CD4-positive, alpha-beta T cell treated with Interleukin-15 for 1 hour (primary cell): ENCODE measurements at places on chromosomes 13 and 19.

DNA sequence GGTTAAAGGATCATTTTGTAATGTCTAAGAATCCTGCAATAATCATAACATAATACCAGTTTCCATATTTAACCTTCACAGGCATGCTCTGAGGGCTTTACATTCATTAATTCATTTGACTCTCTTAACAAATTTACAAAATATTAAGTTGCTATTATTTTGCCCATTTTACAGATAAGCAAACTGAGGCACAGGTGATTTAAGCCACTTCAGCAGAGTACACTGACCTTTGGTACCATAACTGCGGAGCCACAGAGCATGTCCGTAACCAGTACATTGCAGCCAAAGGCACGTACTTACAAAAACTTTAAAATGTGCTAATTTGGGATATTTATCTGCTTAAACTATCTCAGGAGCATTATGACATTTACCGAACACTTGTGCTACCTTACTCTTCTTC, 169.4 kb upstream of the MYO16 start:
- no peak for DNase-seq

GRCh38 chr19:39296906-39297305, 699 bp downstream of the IFNL1 start:
- DNase-seq, result no peak

DNA sequence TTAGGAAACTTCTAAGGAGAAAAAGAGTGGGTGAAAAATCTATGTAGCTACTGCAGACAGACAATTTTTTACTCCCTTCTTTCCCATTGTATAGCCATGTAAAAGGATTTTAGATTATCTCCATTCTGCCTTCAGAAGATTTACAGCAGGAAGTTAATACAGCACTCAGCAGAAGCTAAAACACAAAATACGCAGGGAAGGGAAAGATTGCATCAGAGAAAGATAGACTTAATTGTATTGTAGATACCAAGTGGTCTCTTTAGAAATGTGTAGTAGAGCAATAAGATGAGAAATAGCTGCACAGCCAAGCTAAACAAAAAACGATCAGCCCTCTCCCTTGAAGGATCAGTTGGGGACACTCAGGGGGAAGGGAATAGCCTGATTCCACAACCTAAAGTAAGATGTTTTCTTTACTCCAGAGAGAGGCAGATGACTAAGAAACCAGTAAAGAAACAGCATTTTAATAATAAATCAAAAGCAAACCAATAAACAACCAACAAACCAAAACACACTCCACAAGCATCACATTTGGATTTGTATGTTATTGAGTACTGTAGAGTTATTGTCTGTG, 236.7 kb upstream of the SLITRK1 start:
- no peak for DNase-seq

- DNase-seq, result no peak
Measured at GRCh38 chr19:31572976-31573298, 223.7 kb upstream of the TSHZ3 start.

DNA sequence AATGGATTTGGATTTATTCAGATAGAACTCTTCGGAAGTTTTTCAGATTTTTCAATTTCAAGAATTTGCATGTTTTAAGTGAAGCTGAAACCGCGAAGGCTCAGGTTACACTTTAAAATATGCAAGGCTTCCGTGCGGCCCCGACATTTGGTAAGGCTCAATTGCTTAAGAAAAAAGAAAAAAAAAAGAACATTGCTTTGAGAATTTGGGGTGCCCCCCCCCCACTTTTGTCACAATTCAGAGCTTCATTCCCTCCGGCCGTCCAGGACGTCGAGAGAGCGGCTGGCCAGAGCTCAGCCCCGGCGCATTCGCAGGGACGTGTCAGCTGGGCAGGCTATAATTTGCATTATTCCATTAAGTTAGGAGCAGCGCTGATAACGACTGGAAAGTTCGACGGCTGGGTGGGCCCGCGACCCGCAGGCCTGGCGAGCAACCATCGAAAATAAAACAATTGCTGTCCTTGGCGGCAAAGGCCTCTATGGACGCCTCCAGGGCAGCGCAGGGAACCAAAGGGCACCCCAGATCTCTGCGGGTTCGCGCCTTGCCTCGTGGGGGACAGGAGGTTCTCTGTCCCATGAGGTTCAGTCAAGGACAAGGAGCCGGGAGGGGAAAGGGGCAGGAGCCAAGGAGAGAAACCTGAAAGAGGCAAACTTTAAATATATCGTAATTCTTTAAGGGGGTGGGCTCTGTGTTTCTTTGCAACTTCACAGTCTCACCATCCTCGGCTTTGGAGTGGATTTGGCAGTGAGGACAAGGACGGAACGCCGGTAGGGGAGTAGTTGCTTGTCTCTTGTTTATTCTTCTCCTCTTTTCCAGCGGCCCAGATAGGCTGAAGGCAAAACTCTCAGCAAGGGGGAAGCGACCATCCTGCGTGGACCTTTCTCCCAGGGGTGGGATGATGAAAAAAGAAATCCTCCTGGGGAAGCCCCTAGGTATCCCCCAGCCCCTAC, 7.0 kb downstream of the SOX21 start:
- no peak for DNase-seq

GRCh38 chr13:90787007-90787406, 560.5 kb upstream of the MIR17HG start:
- no peak for DNase-seq

GRCh38 chr13:73631411-73631810, 502.8 kb downstream of the KLF12 start:
- no peak for DNase-seq

DNA sequence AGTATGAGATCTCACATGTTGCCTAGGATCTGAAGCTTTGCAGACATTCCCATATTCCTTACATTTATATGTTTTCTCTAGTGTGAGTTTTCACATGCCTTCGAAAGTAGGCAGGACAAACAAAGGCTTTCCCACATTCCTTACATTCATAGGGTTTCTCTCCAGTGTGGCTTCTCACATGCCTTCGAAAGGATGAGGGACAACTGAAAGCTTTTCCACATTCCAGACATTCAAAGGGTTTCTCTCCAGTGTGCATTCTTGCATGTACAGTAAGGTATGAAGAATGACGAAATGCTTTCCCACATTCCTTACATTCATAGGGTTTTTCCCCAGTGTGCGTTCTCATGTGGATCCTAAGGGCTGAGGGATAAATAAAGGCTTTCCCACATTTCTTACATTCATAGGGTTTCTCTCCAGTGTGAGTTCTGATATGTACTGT, 14.2 kb downstream of the ZNF699 start:
- DNase-seq, result no peak

DNA sequence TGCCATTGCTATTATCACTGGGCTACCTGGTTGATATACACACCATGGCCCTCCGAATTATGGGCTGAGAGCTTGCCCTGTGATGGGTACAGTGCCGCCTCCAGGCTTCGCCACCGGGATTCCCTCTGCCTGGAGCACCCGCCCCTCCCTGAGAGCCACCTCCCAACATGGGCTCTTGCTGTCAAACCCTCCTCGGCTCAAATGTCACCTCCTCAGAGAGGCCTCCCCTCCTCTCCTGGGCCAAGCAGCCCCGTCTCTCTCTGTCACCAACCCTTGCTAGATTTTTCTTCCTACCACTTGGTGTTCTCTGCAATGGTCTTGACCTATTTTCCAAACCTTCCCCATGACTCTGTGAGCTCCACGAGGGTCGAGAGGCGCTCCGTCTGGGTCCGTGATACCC, 12.2 kb upstream of the TLE2 start:
- DNase-seq, result no peak

DNA sequence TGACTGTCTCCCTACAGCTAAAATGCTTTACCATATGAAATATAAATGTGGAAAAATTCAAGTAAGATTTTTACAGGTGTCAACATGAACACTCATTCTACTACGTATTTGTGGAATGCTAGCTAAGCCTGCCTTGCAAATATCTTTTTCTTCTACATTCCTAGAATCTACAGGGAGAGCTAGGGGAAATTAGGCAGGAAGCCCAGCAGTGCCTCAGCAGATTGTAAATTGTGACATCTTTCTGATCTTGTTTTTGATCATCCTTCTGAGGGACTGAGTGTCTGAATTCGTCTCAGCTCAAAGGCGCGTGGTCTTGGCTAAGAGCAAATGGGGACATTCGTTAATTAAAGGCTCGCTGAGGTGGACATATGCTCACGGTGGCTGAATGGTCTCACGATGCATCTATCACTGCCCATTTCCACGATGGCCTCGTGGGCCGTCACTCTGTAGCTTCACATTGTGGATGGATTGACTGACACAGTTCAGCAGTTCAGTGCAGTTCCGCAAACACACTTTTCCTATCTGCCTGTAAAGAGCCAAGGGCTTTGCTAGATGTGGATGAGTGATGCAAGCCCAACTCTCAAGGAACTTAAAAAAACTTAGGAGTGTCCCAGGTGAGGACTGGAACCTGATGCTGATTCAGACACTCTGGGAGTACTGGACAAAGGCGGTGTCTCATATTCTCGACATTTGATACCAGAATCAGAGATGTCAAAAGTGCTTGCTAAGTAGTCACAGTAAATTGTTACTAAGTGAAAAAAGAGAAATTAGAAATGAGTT, 562.5 kb downstream of the EFNB2 start:
- no peak for DNase-seq

- DNase-seq, result no peak
Measured at GRCh38 chr13:31512331-31512730, 227.0 kb upstream of the RXFP2 start.

DNA sequence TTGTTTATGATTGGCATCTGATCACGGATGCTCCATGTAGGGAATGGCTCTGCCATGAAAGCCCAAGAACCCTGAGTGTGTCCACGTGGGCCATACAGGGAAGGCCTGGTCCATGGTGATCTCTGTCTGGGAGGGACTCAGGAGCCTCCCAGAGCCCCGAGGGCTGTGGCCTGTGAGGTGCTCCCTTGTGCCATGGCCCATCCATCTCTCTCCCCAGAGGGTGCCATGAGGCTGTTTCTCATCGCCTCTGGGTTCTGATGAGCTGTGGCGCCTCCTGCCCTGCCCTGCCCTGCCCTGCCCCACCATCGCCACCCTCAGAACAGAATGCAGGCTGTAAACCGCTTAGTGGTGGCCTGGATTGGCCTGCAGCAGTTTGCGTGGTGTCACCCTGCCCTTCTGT, 83.1 kb downstream of the ATP11A start:
- no peak for DNase-seq

DNA sequence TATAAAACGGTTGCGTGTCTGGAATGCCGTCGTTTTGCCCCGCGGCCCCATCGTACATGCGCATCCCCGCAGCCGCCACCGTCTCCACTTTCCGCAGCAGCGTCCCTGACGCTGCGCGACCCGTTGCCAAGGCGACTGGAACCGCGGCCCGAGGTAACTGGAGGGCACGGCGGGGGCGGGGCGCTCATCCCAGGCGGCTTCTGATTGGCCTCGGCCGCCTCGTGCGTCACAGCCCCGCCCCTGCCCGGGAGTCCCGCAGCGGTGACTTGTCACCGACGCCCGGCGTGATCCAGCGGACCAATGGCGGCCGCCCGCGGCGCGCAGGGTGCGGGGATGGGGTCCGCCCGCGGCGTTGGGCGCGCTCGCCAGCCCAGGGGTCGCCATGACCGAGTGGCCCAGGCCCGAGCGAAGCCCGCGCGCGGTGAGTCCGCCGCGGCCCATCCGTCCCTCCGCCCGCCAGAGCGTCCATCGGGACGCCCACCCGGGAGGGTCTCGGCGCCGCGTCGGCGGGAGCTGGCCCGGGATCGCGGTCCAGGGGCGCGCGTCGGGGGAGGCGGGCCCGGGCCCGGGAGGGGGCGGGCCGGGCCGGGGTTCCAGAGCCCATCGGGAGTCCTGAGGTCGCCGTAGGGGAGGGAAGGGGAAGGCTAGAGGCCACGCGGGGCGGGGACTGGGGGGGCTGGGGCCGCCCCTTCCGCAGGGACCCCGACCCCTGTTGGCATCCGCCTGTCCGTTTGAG, at the start of gene ZSCAN1:
Gene ZSCAN1 (plus strand): TSS at position 285 of the 736 bp plus-strand sequence. CDS start 3,812 bp downstream, outside the sequence.
- DNase-seq, result peak; percentile 68

DNA sequence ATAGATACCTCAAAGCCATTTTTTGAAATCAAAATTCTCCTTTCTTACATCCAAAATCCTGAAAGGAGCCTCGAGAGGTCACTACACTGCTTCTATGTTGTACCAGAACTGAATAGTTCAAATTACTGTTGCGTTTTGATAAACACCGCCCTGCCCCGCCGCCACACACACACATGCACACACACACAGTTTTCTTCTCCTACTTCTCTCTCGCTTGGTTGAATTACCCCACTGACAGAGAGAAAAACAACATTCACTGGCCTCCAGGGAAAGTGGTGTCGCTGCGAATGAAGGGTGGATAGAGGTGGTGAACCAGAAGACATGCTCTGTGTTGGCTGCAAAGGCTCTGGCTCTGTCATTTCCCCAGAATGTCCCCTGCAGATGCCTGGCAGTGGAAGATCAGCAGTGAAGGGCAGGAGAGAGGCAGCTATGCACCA, 183.4 kb upstream of the RFC3 start:
- DNase-seq, result no peak

- no peak for DNase-seq
Measured at GRCh38 chr19:3515891-3516422, 9.8 kb downstream of the FZR1 start.

DNA sequence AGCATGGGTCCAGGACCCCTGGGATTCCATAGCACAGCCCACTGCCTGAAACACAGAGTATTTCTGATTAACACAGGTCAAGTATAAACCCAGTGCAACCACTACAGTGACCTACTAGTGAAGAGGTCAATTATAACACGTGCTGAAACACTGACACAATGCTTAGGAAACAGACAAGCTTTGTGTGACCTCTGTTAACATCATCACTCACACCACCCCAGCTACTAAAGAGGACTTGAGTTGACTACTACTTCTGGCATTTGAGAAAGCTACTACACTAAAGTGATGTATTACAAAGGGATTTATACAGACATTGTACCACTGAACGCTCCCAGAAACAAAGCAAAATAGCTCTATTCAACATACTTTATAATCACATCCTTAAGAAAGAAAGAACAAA, 1935.9 kb upstream of the PCDH20 start:
- DNase-seq, result no peak

- no peak for DNase-seq
Measured at GRCh38 chr19:18898081-18898606, 2.2 kb upstream of the CERS1 start.

- DNase-seq, result no peak
Measured at GRCh38 chr13:39527961-39528660, 74.9 kb downstream of the LHFPL6 start.
